ENCODE measurements at places on chromosomes 16 and 17.

GRCh38 chr16:55041540-55042234 lies 111.0 kb downstream of the IRX5 start:
- no peak for DNase-seq

DNA sequence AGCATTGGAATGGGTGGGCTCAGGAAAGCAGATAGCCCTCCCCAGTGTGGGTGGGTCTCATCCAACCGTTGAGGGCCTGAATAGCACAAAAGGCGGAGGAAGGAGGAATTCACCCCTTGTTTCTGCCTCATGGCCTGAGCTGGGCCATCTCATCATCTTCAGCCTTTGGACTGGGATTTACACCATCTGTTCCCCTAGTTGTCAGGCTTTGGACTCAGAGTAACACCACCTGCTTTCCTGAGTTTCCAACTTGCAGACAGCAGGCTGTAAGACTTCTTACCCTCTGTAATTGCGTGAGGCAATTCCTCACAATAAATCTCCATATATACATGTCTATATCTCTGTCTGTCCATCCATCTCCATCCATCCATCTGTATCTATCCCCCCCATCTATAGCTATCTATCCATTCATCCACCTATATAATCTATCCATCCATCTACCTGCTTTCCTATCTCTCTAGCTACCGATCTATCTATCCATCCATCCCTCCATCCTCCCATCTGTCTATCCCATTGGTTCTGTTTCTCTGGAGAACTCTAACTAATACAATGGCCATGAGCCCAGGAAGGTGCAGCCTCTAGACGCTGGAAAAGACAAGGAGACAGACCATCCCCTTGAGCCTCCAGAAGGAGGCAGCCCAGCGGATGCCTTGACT lies 21.3 kb downstream of the DNAH17 start:
- DNase-seq: no peak

DNA sequence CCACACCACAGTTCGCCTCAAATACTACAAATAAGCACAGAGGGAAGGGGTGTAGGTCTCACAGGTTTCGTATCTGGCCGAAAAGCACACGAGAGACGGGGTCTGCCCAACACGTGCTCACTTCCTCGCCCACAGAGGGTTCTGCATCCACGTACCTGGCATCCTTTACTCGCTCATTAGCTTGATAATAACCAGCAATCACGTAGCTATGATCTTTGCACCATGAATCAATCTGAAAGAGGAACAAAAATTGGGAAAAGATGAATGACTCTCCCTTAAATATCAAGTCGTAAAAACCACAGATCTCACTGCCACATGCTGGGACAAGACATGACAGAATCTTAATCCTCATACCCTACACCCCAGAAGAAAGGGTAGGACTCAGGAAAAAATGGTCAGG lies 10.5 kb downstream of the EMC8 start:
- DNase-seq: no peak

GRCh38 chr16:924806-925205 lies 46.0 kb downstream of the LMF1 start:
- no peak for DNase-seq

GRCh38 chr17:16937431-16937830 lies 34.5 kb downstream of the TNFRSF13B start:
- no peak for DNase-seq

GRCh38 chr17:34567691-34568465 lies 11.5 kb upstream of the TMEM132E start:
- no peak for DNase-seq

DNA sequence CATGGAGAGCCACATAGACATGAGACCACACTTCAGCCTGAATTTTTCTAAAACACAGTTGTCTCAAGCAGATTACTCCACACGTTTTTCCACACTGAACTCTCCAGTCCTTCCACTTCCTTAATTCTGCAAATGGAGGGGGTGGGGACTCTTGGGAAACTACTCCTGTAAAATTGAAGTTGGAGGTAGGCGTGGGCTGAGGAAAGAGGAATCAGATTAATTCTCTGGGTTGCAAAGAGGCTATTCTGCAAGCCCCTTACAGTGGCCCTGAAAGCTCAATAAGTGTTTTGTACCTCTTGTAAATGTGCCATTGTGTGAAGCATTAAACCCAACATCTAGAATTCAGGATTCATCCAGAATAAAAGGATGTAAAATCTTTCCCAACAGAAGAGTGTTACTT lies 9.6 kb downstream of the MARVELD3 start:
- no peak for DNase-seq

DNA sequence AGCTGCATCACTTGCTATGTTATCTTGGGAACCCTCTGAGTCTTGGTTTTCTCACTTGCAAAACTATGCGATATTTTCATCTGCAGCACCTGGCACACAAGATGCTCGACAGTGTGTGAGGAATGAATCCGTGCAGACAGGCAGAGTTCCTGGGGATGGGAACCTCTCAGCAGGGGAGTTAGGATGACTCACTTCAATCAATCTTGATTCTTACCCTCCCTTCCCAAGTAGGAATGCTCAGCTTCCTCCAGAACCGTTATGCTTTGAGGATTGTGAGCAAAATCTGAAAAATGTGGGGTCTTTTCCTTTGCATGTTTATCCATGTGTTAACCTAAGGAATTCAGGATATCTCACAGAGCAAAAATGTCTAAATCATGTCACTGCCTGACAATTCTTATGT lies 68.9 kb upstream of the HNF1B start:
- no peak for DNase-seq

GRCh38 chr16:66079671-66080334 lies 286.7 kb upstream of the CDH5 start:
- no peak for DNase-seq

DNA sequence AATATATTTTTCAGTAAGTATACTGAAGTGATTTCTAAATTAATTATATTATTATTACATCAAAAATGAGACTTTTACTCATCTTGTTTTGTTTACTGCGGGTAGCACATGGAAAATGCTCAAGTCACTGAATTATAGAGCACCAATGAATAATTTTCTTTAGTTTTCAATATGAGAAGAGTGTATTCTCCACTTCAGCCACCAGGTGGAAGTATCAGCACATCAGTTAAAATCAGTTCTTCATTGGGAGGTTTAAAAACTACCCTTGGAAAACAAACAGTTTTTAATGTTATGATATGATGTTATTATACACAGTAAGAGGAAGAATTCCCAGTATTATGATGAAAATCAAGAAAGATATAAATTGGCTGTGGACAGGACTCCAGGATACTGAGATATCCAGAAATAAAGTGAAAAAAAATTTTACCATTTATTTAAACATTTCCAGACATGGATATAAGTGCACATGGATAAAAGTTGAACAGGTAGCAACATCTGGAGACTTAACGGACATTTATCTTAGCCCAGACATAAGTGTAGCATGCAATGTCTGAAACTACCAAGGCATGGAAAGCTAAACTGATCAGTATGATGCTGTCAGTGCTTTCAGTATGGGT lies 467.3 kb downstream of the KCNJ2 start:
- no peak for DNase-seq

DNA sequence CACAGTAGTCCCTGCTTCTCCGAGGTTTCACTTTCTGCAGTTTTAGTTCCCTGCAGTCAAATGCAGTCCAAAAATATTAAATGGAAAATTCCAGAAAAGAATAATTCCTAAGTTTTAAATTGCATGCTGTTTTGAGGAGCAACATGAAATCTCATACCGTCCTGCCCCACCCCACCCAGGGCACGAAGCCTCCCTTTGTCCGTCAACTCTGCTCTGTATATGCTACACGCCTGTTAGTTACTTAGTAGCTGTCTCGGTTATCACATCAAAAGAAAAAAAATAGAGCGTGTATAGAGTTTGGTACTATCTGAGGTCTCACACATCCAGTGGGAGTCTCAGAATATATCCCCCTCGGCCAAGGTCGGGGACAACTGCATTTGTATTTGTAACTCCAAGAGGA lies 129.4 kb upstream of the NOL11 start:
- DNase-seq: no peak

GRCh38 chr17:68383120-68383442 lies 74.2 kb downstream of the WIPI1 start:
- DNase-seq: no peak

DNA sequence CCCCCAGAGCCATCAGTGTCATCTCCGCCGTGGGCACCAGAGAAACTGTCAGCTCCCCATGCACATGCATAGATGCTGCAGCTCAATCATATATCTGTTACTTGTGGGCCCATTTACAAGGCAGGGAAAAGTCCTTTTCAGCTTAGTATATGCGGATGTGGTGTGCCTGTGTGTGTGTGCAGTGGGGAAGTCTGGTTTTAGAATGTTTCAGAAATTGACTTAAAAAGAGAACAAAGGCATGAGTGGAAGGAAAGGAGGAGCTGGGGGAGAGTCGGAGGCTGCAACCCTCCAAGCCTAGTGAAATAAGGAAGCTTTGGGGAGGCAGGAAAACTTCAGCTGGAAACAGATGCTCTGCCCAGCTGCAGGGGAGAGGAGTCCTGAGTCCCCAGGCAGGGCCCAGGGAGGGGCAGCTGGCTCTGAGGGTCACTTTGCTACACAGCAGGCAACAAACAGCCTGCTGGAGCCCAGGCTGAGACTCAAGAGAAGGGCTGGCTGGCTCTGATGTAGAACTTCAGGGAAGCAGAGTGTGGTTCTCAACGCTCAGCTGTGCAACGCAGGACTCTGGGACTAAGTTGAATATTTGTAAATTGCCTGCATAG lies 11.1 kb upstream of the CD300LD start:
- DNase-seq: no peak

DNA sequence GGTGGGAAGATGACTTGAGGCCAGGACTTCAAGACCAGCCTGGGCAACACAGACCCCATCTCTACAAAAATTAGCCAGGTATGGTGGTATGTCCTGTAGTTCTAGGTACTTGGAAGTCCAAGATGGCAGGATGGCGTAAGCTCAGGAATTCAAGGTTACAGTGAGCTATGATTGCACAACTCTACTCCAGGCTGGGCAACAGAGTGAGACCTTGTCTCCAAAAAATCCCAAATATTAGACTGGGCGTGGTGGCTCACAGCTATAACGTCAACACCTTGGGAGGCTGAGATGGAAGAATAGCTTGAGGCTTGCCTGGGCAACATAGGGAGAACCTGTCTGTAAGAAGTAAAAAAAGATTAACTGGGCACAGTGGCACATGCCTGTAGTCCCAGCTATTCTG lies 30.8 kb downstream of the SUZ12 start:
- no peak for DNase-seq

- DNase-seq: no peak
Measured at GRCh38 chr16:75320435-75320834, 69.0 kb upstream of the BCAR1 start.
